DMS 273 treated with DMSO at 0.1 percent for 48 hours (cell line): ENCODE measurements at places on chromosomes 12 and 14.

DNA sequence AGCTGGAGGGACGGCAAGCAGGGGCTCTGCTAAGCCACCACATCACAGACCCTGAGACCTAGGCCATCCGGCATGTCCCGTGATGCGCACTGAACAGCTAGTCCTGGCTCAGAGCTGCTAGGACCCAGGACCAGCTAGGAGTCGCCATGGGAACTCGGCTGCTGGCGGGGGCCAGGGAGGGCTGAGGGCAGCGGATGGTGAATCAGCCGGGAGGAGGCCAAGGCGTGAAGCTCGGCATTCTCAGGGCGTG is 5.1 kb downstream of the AHNAK2 start:
- no peak for DNase-seq

DNA sequence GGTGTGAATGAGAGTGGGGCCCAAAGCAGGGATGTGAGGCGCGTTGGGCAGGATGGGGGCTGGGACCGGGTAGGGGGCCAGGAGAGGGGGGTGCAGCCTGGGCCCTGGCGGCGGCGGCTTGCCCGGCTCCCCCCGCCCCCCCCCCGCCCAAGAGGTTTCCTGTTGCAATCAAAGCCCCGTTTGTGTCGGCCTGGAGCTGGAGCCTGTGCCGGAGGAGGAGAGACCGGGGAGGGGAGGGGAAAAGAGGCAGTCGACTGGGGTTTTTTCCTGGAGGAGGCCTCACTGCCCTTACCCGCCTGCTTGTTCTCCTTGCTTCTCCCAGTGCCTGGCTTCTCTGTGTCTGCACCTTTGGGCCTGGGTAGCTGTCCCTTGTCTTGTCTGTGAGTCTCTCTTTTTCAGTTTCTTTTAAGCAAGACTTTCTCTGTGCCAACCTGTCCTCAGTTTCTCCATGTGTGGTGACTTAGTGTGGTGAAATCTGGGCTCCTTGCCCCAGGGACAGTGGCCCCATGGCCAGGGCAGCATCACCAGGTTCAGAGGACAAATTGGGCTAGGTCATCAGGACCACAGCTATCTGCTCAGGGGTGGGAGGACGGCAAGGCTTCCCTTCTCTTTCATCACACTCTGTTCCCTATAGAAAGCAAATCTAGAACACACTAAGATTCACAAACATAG is 8.5 kb downstream of the RARG start:
- no peak for DNase-seq

- no peak for DNase-seq
Measured at GRCh38 chr14:97978341-97978740, 1181.2 kb downstream of the VRK1 start.

DNA sequence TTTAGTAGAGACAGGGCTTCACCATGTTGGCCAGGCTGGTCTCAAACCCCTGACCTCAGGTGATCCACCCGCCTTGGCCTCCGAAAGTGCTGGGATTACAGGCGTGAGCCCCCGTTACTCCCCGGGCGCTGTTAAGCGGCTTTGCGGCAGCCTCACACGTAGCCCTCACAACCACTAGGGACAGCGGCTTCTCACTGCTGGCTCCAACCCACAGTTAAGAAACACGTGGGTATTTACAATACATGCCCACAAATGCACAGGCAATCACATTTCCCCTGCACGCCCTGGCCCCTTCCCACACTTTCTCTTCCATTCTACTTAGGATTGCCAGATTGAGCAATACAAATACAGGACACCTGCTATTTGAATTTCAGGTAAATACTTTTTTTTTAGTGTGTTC is 37.0 kb upstream of the EIF5 start:
- DNase-seq: no peak

DNA sequence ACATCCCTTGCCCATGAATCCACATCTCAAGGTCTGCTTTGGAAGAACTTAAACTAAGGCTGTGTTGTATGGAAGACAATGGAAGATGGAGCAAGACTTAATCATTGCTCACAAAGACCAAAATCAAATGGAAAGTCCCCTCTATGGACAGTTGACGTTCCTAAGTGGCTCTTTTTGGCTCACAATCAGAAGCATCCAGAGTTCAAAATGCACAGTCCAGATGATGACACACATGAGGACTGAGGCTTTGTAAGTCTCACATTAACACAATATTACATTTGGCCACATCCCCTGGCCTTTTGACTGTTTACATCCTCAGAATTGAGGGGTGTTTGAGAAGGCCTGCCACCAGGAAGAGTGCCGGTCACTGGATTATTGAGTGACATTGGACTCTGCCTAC is 122.3 kb upstream of the CPM start:
- DNase-seq: no peak

- no peak for DNase-seq
Measured at GRCh38 chr12:11885261-11886038, 185.3 kb upstream of the BCL2L14 start.

DNA sequence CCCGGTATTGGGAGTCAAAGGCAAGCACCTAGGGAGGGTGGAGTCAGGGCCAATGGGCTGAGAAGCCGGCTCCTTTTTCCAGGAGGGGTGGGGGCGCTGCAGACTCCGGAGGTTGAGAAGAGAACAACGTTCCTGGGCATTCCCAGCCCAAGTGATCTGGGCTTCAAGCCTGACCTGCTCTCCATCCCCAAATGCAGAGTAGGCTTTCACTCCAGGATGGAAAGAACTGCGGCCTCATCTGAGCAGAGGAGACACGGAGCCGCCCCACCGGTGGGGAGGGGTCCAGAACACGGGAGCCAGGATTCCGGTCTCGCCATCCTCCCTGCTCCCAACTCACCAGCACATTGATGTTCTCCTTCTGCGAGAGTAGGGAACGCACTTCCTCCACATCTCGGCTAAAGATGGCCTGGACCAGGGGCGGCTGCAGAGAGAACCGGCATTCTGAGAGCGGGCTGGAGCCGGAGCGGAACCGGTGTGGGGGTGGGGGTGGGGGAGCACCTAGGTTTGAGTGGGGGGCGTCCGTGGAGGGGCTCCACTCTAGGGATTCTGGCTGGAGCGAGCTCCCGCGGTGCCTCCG is 605 bp downstream of the ANKRD52 start:
- no peak for DNase-seq

GRCh38 chr12:4441355-4442335 is 4.0 kb downstream of the FGF6 start:
- DNase-seq: no peak

- no peak for DNase-seq
Measured at GRCh38 chr14:53871951-53872350, 84.7 kb downstream of the BMP4 start.

DNA sequence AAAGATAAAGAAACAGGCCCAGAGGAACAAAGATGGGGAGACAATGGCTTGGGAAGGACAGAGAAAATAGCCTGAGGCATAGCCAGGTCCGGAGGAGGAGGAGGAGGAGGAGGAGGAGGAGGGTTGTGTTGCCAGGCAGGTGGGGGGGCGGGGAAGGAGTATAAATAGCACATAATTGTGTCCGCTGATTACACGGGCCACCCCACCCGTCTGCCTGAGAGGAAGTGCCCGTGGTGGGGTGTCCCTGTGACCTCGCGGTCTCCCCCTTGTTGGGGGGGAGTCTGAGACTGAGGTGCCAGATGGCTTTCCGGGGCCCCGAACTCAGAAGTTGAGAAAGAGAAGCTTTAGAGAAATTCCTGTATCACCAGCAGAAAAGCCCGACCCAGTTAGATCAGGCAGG is 1.9 kb upstream of the SP7 start:
- no peak for DNase-seq

GRCh38 chr14:89190765-89191513 is 226.1 kb downstream of the FOXN3 start:
- DNase-seq: peak; percentile 64

- no peak for DNase-seq
Measured at GRCh38 chr12:93753838-93754429, 76.8 kb downstream of the CRADD start.

- no peak for DNase-seq
Measured at GRCh38 chr12:92866418-92866817, 62.7 kb downstream of the EEA1 start.

DNA sequence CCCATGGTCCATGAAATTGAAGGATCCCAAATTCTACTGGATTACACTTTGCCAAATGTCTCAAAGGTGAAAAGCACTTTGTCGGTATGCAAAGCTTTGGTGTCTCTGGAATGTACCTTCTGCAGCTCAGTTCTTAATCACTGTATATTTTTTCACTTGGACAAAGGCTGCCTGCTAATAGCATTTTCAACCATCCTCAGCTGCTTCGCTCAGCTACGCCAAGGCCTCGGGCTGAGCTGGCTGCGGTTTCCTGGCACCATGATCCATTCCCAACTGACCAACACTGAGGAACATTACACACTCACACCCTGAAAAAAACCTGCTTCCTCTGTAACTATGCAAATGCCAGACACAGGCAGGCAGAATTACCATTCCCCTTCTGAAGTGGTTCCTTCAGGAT is 335.2 kb downstream of the DPF3 start:
- no peak for DNase-seq

DNA sequence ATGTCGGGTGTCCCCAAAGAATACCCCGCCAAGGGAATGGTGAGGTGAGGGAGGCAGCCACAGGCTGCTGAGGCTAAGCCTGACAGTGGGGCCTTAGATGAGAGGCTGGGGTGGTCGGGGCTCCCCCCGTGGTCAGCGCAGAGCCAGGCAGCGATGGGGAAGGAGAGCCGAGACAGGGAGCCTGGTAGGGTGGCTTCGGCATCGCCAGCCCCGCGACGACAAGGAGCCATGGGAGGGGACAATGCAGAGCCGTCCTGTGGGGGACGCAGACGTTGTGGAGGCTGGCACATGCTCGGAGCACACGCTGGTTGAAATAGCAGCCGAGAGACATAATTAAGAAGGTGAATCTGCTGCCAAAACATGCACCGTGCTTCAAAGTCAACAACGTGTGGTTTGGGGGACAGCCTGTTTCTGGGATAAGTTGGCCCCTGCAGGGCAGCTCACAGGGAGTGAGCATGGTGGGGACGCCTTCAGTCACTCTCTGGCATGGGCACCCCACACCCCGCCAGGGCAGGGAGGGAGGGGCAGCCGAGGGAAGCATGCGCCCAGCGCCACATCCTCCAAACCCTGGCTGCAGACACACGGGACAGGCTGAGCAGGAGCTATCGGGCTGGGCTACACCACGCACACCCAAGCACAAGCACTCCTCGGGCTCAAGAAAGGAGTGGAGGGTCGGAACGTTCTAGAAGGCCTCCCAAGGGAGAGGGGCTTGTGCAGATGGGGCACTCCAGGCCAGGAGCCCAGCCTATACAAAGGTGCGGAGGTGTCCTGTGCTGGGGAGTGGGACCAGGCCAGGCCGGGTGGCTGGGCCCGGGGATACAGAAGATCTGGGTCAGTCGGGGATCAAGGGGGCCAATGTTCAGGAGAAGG is 66.6 kb upstream of the C14orf180 start:
- no peak for DNase-seq

DNA sequence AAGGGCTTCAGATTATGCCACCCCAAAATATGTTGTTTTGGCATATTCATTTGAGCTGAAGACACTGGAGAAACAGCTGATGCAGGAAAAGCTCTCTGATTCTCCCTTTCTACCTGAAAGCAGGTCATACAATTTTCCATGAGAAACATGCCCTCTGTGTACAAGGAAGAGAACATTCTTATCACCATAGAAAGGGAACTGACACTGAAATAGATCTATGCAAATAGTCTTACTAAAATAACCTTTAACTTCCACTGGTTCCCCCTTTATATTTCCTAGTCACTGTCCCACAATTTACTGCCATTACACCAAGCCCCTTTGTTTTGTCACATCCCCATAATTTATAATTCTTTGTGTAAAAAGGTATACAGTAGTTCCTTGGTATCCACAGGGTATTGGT is 9.6 kb upstream of the PHC1 start:
- DNase-seq: no peak

GRCh38 chr12:54993181-54993835 is 8.7 kb upstream of the TESPA1 start:
- DNase-seq: peak; percentile 24

GRCh38 chr12:124397807-124398577 is 103.1 kb downstream of the RFLNA start:
- DNase-seq: no peak

DNA sequence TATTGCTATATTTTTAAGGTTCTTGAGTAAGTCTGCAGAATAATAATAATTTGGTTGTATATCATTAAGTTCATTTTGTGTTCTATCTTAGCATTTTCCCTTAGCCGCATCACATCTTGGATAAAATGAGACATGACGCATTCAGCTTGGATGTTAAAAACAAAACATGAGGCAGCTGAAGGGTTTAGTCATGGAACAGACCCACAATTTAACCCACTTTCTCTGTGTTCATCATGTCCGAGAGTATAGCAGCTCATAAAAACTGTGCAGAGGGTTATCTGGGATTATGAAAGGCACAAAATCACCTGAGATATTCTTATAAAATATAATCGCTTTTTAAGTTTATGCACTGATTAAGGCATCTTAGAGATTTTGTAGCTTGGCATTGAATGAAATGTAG is 219.3 kb downstream of the TRHDE start:
- no peak for DNase-seq

- DNase-seq: no peak
Measured at GRCh38 chr14:54700717-54701116, 133.8 kb downstream of the SAMD4A start.

GRCh38 chr12:93818488-93819049 is 141.4 kb downstream of the CRADD start:
- no peak for DNase-seq

GRCh38 chr12:13209436-13210235 is 13.1 kb downstream of the EMP1 start:
- no peak for DNase-seq

DNA sequence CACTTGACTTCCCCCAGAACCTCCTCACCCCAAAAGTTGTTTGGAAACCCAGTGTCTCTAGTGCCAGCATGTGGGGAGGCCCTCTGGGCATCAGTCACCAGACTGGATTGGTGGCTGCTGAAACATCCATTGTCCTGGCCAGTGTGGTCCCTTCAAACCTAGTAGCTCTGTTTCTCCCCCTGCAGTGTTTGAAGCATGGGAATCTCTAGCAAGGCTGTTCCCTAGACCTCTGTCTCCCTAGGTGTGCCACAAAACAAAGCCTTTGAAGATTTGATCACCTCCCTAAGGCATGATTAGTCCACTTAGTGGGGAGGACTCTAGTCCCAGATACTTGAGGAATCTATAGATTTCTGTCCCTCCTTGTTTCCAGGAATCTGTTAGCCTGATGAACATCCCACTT is 60.3 kb downstream of the ARF6 start:
- DNase-seq: no peak

GRCh38 chr12:89333564-89334252 is 18.6 kb downstream of the DUSP6 start:
- no peak for DNase-seq

- DNase-seq: no peak
Measured at GRCh38 chr12:6724409-6724797, 557 bp downstream of the COPS7A start.

DNA sequence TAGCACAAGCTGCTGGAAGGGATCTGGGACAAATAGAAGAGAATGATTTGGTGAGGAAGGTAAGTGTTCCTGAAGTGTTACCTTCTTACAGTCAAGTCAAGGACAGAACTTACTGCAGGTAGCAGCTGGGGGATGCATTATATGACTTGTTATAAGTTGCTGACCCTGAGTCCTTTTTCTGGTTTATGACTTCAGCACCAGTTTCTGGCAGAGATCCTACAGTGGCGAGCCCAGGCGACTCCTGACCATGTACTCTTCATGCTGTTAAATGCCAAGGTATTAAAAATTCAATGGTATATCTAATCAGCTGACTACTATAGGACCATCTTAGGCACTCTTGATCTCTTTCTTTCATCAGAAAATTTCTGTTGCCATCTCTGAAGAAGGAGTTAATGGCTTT is 45.1 kb upstream of the ATF1 start:
- DNase-seq: no peak
